Mucosa of gallbladder (tissue), 1 donor: ENCODE measurements at places on chromosomes 2 and 18. TPM values are rescaled to one million over a fixed set of nuclear protein-coding genes. Genes with fewer than 3 reads are reported as not detected.

Gene PLGLB1
- 6.3 TPM for total RNA-seq

Gene REG3G
- total RNA-seq: 0.66 TPM

DNA sequence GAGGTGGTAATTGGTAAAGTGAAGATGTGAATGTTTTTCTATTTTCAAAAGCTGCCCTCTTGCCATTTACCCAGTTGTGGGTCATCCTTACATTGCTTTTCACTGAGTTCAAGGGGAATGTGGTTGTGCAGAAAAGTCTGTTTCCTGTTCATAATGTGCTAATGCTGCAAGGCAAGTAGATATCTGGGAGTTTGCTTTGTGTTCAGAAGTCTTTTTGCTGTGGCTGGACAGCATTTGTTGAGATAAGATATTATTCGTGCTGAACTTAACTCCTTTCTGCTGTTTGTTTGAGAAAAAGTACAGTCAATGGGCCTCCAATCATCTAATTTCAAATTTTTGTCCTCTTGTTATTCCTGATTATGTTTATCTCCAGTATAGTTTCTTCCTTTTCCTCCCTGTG is 263.2 kb downstream of the LTBP1 start:
- no peak for DNase-seq

DNA sequence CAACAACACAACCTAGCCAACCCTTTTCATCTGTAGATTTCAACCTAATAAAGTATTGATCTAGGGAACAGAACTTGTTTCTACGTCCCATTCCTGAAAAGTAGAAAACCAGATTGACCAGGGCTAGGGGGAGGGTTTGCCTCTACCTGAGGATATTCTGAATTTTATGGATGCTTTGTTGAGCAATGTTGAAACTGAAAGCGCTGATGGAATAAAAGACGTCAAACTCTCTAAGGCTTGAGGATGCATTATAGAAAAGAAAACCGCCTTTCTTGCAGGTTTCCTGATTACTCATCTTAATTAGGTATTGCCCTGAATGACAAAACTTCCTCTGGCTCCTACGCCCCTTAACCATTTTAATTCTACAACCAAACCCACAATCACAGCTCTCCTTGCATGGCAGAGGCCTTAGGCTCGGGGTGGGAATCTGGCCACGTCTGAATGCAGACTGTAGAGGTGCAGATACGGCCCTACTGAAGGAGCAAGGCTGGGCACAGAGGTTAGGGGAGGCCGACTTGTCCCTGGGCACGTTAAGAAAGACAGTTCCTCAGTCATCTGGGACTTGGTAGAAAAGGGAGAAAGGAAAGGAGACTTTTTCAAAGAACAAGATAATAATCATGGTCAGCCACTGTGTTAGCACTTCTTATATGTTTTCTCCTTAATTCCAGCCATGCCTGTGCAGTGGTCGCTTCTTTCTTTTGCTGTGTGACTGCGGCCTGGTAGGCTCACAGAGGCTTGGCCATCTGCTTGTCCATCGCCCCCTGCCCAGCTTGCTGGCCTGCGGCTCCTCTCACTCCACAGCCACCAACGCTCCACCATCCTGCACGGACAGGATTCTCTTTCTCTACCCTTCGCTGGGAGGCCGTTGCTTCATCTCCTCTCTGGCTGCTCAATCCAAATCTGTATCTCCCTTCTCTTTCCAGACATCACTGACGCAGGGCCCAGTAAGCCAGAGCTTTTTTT is 209.5 kb downstream of the VAPA start:
- no peak for DNase-seq

- DNase-seq: no peak
These were observed 1.7 kb upstream of the PKDCC start for GRCh38 chr2:42045848-42046748.

DNA sequence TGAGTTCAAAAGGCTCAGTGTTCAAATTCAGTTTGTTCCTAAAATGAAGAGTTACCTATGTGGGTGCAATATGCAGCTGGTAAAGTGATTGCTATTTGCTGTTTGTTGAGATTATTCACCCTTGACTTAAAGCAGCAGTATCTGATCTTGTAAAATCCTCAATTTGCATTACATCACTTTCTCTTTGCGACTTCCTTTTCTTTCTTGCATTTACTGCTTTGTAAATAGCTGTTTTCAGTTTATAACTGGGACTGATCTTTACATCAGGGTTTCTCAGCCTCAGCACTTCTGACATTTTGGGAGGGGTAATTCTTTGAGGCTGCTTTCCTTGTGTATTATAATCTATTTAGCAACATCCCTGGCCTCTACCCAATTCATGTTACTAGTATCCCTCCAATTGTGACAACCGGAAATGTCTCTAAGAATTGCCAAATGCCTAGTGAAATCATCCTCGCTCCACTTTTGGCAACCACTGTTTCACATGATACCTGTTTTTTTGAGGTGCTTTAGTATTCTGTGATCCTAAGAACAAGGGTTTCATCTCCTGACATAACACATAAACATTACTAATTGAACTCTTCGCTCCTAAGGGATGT is 12.1 kb upstream of the ERCC3 start:
- no peak for DNase-seq

Gene TUBB8B
- not detected for total RNA-seq

Gene AP1S3
- total RNA-seq: 43.3 TPM

DNA sequence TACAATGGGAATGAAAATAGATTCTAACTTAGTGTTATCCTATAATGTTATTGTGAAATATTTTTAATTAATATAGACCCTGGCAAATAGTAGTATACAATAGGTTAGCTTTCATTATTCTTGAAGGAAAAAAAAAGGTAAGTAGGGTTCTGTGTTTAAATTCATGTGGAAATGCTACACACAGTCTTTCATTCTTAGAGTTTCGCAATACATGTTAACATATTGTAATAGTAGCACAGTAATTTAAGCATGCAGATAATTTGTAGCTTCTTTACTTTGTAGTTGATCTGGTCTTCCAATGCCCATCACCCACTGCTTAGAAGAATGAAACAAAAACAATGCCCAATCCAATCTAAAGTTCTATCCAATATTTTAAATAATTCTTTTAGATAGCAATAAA is 54.8 kb upstream of the MSTN start:
- no peak for DNase-seq

Gene STARD6
- not detected for total RNA-seq

DNA sequence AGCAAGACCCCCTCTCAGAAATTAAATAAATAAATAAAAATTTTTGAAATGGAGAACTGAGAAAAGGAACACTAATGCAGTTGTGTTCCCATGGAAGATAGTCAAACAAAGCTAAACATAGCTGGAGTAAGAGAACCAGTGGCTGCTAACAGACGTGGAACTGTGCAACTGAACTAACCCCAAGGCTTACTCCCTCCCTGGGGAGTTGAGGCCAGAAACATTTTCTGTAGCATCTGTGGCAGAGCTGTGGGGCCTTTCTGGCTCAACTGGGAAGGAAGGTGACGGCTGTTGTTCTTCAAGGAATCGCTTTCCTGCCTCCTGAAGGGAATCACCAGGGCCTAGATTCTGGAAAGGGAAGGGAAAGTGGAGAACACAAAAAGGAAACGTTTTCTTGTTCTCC is 53.9 kb upstream of the B3GNT2 start:
- DNase-seq: no peak

Gene QPCT
- 7.9 TPM for total RNA-seq

DNA sequence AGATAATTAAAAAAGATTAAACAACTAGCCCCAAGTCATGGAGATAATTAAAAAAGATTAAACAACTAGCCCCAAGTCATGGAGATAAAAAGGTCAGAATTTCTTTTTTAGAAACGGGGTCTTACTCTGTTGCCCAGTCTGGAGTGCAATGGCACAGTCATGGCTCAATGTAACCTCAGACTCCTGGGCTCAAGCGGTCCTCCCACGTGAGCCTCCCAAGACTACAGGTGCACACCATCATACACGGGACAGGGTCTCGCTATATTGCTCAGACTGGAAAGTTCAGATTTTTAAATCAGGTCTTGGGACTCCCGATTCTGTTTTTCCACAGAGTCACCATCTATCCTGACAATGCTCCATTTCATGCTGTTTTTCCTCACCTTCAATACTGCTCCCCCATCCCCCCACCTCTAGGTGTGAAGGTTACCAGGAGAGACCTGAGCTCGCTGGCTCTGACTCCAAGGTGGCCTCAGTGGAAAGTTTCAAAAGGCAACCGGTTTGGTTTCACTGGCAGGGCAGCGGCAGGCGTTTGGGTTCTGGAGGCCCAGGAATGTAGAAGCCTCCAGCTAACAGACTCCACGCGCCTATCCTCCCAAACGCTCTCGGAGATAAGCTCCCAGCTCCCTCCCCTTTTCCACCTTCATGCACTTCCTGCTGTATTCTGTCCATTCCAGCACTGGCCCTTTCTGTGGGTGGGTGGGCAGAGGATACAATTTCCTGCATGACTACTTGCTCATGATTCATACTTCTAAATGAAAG is 2.9 kb upstream of the SEMA4C start:
- no peak for DNase-seq

DNA sequence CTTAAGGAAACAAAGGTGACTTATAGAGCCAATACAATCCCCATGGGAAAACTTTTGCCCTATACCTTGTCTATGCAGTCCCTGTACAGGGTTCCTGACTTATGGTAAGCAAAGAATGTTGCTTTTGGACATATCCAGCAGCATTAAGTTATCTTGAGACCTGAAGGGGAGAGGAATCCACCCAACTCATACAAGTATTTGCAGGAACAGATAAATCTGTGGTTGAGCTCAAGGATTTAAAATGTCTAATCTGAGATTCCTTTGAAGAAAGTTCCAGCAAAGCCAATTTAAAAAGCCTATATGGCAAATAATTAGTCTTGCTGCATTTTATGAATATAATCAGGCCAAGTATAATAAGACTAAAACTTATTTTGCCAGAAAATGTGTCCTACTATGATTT is 739.5 kb upstream of the CDH2 start:
- no peak for DNase-seq

Gene CAMKMT
- total RNA-seq: 12.1 TPM

- no peak for DNase-seq
These were observed 22.0 kb downstream of the AP1S3 start for GRCh38 chr2:223815186-223815883.

GRCh38 chr2:117436697-117437096 is 377.8 kb upstream of the DDX18 start:
- peak; percentile 34 for DNase-seq

Gene AMER3
- 0.03 TPM for total RNA-seq

Gene MYO5B
- total RNA-seq: 63.1 TPM

DNA sequence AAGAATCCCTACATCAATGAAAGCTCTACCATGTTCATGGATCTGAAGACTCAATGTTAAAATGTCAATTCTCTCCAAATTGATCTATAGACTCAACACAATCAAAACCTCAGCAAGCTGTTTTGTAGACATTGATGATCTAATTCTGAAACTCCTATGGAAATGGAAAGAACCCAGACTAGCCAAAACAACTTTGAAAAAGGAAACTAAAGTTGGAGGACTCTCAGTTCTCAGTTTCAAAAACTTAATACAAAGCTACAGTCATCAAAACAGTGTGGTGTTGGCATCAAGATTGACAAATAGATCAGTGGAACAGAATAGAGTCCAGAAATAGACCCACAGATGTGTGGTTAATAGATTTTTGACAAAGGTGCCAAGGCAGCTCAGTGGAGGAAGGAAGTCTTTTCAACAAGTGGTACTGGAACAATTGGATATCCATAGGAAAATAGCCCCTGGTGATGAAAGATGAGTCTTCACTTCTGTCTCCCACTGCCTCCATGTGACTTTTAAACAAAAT is 30.4 kb downstream of the LBH start:
- no peak for DNase-seq

Gene BCS1L
- 36.4 TPM for total RNA-seq

DNA sequence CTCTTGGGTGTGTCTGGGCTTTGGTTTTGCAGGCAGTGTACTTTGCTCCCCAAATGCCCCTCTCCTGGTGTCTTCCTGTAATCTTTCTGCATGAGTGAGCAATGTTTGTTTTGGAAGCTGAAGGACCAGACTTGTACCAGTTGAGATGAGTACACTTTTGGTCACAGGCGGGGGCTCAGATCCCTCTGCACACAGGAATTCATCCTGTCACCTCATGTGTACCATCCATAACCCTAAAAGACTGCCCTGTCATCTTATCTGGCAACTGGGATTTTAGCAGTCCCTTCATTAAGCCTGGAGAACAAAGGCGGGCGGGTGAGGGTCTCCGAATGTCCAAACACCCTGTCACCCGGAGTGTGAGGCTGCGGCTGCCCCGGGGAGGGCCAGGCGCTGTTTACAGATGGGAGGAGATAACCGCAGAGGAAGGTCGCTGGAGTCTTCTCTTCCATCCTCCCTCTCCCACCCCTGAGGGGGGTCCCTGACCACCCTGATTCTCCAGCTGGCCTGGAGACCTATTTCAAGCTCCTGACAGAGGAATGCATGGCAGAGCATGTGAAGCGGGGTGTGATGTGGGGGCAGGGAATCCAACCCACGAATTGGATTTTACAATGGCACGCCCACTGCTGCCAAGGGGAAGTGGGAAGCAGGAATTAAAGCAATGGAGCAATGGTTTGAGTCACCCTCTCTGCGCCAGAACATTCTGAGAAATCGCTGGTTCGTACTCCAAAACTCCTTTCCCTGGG is 158.2 kb upstream of the MYCN start:
- no peak for DNase-seq

GRCh38 chr18:34649080-34649479 is 61.0 kb upstream of the DTNA start:
- no peak for DNase-seq

DNA sequence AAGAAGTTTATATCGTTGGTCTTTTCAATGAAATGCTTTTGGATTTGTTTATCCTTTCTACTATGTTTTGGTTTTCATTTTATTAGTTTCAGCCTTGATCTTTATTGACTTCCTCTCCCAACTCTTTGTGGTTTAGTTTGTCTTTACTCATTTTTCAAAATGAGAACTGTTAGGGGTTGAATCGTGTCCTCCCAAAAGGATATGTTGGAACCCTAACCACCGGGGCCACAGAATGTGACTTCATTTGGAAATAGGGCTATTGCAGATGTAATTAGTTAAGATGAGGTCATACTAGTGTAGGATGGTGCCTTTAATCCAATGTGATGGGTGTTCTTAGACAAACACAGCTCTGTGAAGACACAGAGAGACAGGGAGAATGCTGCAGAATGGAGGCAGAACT is 60.4 kb upstream of the IL1R2 start:
- no peak for DNase-seq

GRCh38 chr2:177551989-177552421 is 159.4 kb downstream of the AGPS start:
- peak; percentile 12 for DNase-seq

Gene ADCYAP1
- 1.1 TPM for total RNA-seq

DNA sequence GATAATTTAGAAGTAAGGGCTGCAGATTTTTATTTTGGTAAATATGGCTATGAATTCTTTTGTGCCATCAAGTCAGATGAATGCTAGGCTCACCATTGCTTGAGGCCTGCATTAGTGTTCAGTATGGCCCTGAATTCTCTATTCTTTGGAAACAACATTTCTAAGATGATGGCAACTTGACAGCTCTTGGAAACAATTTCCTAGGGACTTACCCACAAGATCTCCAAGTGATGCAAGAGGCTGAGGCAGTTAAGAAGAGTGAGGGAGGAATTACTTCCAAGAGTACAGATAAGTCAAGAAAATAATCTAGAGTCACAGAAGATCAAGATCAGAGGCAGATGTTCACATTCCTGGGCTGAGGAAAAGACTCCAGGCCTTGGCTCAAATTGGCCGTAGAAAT is 129.1 kb downstream of the NRP2 start:
- no peak for DNase-seq

Gene DUSP28
- 4.0 TPM for total RNA-seq
